Activated CD8-positive, alpha-beta memory T cell treated with anti-CD3 and anti-CD28 coated beads for 48 hours (primary cell): ENCODE measurements at places on chromosomes 16 and 17.

DNA sequence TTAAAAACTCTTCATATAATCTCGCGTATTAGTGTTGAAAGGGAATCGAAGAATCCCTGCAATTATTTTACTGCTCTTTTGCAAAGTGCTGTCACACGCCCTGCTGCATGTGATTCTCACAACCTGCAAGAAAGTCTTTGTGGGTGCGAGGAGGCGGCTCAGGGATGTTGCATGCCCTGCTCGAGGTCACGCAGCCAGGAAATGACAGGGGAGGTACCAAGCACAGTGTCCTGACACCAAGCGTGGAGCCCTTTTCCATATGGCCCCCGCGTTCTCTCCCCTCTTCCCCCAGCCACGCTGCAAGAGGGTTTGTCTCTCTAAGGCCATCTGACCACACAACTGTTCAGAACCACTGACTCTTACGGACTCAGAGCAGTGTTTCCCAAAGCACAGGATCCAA, 37.6 kb downstream of the OR3A1 start:
- no peak for DNase-seq

DNA sequence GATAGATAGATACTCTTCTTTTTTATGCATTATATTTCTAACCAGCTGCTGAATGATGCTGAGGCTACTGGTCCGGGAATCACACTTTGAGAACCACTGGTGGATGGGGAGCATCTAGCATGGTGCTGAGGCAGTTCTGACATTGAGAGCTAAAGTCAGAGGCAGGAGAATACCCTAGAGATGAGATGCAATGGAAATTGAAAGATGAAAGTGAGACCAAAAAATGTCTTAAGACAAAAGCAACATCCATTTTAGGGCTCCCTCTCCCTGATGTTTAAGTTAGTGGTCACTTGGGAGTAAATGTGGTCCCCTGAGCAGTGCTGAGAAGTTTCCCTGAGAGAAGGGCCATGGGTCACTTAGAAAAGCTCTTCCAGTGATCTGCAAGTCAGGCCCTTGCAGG, 6.8 kb downstream of the PCTP start:
- no peak for DNase-seq

DNA sequence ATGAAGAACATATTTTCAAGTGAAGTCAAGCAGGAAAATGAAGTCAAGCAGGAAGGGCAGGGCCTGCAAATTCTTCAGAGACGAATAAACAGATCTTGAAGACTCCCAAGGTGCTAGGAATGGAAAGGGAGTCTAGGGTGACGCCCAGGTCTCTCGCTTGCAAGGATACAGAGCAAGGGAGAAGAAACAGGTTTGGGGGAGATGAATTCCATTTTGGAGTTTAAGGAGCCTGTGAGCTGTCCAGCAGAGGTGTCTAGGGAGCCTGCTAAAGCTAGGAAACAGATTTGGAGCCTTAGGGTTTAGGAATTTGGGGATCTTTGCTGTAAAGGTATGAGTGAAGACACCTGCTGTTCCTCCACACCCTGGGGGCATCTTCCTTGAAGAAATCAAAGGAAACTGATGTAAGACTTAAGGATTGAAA, 2.0 kb upstream of the UNKL start:
- DNase-seq: no peak

- DNase-seq: no peak
Observed at GRCh38 chr16:11679941-11680911, 12.0 kb downstream of the SNN start.

- DNase-seq: no peak
Observed at GRCh38 chr17:36936455-36937000, 747 bp upstream of the LHX1 start.

DNA sequence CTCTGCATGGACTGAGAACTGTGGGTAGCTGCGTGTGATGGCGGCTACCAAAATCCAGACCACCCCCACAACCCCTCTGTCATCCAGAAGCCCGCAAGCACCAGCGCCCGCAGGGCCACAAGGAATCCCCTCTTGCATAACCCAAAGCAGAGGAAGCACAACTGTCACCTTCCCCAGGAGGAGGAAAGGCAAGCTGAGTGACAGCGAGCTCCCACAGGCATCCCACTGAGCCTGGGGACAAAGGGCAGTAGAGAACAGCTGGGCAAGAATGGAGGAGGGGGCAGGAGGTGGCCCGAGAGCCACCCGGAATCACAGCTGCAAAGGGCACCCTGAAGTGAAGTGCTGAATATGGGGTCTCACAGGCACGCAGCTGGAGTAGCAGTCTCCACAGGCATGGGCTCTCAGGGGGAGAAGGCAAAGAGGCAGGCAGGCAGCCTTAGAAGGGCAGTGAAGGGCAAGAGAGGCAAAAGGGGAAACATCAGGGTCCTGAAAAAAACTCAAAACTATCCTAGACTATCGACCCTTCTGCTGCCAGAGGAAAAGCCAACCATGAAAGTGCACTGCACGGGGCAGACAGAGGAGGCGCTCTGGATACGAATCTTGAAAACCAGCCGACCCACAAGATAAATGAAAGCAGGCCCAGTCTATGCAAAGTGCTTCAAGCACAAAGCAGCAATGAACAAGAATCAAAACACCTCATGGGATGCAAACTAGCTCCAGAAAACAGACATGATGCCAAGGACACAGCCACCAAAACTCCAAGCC, 17.1 kb downstream of the USP36 start:
- no peak for DNase-seq

DNA sequence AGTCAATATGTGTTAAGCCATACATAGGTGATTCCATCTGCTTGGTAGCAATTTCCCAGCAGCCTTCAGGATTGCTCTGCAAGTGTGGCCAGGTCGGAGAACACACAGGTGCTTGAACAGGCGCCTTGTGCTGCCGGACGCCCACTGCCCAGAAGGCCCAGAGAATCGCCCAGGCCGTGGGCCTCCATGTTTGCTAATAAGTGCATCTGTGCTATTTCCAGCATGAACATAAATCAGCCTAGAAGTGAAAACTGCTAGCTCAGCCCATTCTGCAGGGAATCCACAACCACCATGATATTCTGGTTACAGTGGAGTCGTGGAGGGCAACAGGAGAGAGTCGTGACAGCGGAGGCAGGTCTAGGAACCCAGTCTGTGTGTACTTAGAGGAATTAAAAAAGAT, 78.1 kb downstream of the ZFHX3 start:
- DNase-seq: no peak

DNA sequence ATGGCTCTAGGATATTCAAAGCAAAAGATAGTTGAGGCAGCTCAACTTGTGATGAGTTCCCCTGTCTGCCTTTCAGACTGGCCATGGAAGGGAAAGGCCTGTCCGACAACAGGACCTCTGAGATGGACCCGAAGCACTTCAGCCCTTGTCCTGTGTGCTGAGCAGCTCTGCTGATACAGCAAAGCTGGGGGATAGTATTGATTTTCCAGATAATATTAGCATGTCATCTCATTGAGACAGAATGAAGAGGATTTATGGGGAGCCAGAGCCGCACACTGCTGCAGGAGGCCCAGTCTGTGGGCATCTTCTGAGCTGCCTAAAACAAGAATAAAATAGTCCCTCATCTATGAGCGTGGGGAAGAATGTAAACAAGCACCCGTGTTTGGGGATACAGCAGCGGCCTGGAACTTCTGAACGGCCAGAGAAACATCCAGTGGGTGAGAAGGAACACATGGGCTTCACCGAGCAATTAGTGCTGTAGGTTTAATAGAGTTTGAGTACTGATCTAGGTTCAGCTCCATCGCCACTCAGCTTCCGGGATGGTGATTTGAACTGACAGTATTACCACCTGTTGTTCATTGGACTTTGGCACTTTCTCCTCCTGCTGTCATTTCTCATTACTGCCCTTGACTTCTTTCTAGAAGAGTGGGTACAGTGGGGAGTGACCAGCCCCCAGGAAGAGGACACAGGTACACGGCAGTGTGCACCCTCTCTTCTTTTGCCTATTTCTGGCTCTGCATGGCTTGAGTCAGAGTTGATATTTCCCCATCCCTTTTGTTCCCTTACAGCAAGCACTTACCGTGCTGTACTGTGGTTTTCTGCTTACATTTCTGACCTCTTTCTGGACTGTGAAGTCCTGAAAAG, 96.5 kb upstream of the TBX2 start:
- DNase-seq: no peak

GRCh38 chr16:82082543-82083244, 47.6 kb downstream of the HSD17B2 start:
- DNase-seq: no peak

DNA sequence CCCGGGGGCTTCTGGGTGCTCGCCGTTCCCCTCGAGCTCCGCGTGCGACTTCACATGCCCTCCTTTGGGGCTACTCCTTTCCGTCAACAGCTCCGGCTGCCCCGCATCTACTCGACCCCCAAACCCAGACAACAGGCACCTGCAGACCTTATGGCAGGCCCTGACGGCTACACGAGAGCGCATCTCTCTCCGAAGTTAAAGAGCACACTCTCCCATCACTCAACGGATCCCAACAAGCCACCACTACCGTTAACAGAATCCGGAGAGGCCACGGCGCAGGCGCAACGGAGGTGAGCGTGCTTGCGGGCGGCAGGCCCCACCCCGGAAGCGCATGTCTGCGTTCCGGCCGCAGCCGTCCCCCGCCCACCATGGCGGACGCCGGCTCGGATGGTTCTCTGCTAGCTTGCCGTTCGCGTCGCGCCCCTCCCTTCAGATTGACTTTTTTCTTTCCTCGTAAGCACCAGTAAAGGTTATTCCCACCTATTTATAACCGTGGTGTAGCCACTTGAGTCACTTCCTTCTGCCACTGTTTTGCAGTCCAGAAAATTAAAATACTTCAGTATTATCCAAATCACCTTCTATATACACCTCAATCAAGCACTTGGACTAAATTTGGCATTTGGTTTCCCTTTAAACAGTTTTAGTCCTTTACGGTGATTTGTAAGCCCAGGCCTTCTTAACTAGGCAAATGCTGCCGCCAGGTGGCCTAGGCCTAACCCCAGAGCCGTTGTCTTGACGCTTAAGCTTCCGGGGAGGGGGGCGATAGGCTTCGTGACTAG, at the start of gene POLG2:
TSS of gene POLG2 (minus strand) at position 269 of the 779 bp plus-strand sequence. CDS start at position 183, 86 bp downstream.
- DNase-seq: peak; percentile 95

GRCh38 chr17:79444198-79444597, 166.7 kb downstream of the RBFOX3 start:
- DNase-seq: no peak

GRCh38 chr16:57372372-57373116, at the start of gene CX3CL1:
CX3CL1 (plus strand) TSS chr16:57372490; CDS start chr16:57372569, 79 bp downstream.
- DNase-seq: no peak

DNA sequence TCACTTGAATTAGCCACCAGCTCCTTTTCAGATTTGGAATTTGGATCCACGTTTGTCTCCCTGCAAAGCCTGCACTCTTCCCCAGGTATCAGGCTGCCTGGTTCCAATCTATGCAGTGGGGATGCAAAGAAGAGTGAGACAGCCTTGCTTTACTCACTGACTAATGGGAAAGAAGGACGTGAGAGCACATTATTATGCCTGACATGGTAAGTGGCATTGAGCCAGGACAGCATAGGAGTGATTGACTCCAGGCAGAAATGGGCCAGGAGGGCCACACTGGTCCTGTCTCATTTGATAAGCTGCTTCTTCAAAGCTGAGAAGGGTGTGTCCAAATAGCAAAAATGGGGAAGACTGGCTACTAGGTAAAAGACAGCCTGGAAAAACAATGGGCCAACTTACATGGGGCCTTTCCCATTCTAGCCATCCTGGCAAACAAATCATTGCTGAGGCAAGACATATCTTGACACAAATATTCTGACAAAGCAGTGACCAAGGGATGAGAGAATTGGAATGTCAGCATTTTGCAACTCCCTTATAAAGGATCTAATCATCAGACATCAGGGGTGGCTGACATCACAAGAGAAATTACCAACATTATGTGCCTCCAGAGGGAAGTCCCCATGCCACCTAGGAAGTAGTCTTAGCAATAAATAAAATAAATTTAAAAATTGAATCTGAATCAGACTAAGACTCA, 38.6 kb downstream of the CDH11 start:
- no peak for DNase-seq

GRCh38 chr16:8963010-8963820, 491 bp downstream of the USP7 start:
- no peak for DNase-seq

GRCh38 chr16:27381974-27382855, 19.8 kb upstream of the IL21R start:
- DNase-seq: no peak
